ENCODE measurements at places on chromosomes 4 and X.
A peak's percentile ranks its signal among the peaks of the same experiment; 100 is the strongest.

GRCh38 chrX:105018865-105019264 is 201.6 kb downstream of the TEX13A start:
- no peak for DNase-seq

- DNase-seq: no peak
Measured at GRCh38 chrX:87475793-87476192, 41.8 kb upstream of the KLHL4 start.

- DNase-seq: no peak
Measured at GRCh38 chrX:123188081-123188480, 4.0 kb downstream of the GRIA3 start.

- DNase-seq: no peak
Measured at GRCh38 chr4:138912704-138913340, 102.8 kb upstream of the NOCT start.

DNA sequence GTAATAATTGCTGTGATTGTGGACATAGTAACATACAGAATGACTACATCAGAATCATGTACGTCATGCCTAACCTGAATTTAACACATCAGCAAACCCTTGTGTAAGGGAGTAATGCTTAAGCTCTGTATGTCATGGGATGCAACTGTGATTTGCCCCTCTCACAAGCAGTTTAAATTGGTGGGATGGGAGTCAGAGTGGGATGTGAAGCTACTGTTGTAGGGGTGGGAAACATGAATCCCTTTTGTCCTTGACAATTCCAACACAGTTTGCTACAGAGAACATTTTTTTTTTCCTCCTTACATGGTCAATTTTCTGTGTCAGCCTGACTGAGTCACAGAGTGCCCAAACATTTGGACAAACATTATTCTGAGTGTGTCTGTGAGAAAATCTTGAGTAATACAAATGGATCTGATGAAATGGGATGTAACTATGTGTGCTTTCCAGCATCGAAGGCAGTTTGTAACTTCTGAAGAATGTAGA is 392.8 kb downstream of the GPM6A start:
- DNase-seq: no peak

DNA sequence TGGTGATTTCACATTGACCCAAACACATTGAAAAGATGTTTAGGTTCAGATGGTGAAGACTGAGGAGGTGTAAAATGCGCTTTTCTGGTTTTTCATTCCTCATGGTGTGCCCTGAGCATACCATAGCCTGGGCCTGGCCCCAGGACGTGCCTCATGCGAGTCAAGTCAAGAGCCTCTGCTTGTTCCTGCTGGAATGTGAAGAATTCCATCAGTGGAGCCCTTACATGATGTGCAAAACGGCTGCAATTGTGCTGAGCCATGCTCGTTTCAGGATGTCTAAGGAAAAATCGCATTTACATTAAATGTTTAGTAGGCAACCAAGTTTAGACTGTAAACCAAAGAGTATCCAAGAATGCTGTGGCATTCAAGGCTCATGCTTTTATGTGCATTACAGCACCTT is 34.9 kb downstream of the GYG2 start:
- no peak for DNase-seq

- DNase-seq: no peak
Measured at GRCh38 chr4:156073976-156074375, 120.3 kb upstream of the CTSO start.

DNA sequence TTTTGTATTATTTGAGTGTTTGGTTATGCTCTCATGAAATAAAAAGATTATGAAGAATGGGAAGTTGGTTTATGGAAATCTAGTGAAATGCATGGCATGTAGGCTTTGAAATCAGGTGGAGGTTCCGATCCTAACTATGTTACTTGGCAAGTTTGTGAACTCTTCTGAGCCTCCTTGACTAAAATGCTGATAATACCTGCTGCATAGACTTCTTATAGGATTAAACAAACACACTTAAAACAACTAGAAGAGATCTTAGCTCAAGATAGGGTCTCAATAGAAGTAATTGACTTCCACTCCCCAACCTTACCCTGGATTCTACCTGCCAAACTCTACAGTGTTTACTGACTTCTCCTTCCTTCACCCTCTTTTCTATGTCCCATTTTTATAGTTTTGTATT is 22.2 kb upstream of the TLR2 start:
- DNase-seq: no peak

DNA sequence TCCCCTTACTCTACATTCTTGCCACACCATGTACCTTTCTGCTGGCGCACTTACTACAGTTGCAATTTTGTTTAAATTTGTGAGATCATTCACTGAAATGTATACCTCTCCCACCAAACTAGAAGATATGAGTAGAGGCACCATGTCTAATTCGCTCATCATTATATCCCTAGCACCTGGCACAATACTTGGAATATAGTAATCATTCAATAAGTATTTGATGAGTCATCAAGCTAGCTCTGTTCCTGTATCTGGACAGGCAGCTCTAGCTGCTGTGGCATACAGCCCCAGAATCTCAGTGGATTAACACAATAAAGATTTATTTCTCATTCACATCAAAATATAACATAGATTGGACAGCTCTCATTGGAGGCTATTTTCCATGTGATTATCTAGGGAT is 245.9 kb downstream of the IDS start:
- DNase-seq: no peak

DNA sequence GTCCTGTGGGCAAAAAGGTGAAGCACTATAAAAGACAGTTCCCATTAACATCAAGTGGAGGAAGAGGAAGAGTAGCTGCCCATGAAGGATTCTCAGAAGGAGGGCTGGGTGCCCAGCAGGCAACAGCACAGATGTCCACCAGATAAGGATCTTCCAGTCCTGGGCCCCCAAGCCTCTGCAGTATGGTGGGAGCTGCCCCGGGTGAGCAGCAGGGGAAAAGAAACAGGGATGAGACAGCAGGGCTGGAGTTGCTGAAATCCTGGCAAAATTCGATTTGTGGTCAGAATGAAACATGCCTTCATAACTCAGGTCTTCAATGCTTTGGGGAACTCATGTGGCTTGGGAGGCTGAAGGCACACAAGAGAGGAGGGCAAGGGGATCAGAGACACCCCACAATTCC is 94.6 kb downstream of the RASL11B start:
- no peak for DNase-seq

- DNase-seq: no peak
Measured at GRCh38 chrX:153499876-153500275, 5.1 kb downstream of the BGN start.

DNA sequence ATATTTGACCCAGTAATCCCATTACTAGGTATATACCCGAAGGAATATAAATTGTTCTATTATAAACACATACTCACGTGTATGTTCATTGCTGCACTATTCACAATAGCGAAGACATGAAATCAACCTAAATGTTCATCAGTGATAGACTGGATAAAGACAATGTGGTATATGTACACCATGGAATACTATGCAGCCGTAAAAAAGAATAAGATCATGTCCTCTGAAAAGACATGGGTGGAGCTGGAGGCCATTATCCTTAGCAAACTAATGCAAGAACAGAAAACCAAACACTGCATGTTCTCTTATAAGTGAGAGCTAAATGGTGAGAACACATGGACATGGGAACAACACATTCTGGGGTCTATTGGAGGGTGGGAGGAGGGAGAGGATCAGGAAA is 36.5 kb downstream of the NUDT9 start:
- no peak for DNase-seq

- DNase-seq: peak; percentile 61
Measured at GRCh38 chr4:152534541-152535359, 1.1 kb downstream of the FBXW7 start.

Measured in activated CD4-positive, alpha-beta T cell treated with anti-CD3 and anti-CD28 coated beads, Interleukin-2, amount 50 U/mL, for 1 hour (primary cell).